ENCODE measurements at places on chromosomes 16 and 17.
A peak's percentile ranks its signal among the peaks of the same experiment; 100 is the strongest.

- DNase-seq = no peak
Measured at GRCh38 chr17:28702026-28702751, 9.5 kb downstream of the PROCA1 start.

GRCh38 chr17:51046514-51047384, 73.9 kb downstream of the SPAG9 start:
- DNase-seq = no peak

- no peak for DNase-seq
Measured at GRCh38 chr16:965036-965395, 5.8 kb downstream of the LMF1 start.

DNA sequence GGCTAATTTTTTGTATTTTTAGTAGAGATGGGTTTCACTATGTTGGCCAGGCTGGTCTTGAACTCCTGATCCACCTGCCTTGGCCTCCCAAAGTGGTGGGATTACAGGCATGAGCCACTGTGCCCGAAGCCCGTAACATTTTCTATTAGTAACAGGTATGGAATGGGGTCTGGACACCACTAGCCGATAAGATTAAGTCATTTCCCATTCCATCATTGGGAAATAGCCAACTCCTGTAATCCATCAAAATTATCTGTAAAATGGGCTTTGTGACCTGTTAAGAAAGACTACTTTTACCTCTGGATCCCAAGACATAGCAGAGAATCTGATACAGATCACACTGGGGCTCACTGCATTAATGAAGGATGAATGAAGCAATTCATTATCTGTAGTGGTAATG, 3.9 kb upstream of the LUC7L3 start:
- no peak for DNase-seq

GRCh38 chr17:47470836-47471235, 60.1 kb upstream of the NPEPPS start:
- no peak for DNase-seq

GRCh38 chr17:16258901-16259300, 41.9 kb downstream of the PIGL start:
- DNase-seq = no peak

DNA sequence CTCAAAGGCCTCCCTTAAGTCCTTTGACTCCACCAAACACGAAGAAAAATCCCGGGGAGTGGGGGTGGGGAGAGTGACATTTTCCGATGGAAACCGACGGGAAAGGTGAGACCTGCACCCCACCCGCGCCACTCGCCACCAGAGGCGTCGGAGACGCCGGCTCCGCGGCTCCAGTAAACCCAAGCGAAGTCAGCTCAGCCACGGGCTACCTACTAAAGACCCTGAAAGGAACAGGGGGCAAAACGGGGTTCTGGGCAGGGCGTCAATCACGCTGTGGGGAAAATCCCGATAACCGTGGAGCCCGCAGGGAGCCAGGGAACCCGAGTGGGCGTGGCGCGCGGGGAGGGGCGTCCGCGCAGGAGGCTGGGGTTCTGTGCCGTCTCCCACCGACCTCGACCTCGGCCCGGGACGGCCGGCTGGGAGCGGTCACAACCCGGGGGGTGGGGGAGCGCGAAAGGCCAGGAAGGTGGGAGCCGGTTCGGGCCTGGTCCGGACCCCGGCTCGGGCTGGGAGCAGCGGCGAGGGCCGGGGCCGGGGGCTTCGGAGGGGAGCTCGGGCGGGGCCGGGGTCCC, 565 bp downstream of the WDR45B start:
- peak; percentile 75 for DNase-seq

DNA sequence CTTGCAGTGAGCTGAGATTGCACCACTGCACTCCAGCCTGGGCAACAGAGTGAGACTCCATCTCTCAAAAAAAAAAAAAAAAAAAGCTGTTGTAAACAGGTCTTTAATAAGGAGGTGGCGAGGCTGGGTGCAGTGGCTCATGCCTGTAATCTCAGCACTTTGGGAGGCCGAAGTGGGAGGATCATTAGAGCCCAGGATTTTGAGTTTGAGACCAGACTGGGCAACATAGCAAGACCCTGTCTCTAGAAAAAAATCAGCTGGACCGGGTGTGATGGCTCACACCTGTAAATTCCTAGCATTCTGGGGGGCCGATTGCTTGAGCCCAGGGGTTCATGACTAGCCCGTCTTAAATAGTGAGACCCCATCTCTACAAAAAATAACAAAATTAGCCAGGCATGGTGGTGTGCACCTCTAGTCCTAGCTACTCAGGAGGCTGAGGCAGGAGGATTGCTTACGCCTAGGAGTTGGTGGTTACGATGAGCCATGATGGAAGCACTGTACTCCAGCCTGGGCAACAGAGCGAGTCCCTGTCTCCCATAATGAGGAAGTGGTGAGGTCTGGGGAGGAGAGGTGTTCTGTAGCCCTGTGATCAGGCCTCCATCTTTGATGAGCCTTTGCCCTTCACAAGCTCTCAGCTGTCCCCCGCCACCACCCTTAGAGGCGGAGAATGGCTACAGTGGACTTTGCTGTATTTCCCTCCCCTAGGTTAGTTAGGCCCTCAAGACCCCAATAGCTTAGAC, 36.2 kb downstream of the ZNF778 start:
- DNase-seq = no peak

Data from activated CD8-positive, alpha-beta memory T cell treated with anti-CD3 and anti-CD28 coated beads for 24 hours (primary cell).